Stimulated activated CD4-positive, alpha-beta T cell treated with anti-CD3 and anti-CD28 coated beads, Interleukin-1b, Interleukin-23, amount 100 ng/mL, for 1 hour (primary cell): ENCODE measurements at places on chromosomes 13 and 19.

DNA sequence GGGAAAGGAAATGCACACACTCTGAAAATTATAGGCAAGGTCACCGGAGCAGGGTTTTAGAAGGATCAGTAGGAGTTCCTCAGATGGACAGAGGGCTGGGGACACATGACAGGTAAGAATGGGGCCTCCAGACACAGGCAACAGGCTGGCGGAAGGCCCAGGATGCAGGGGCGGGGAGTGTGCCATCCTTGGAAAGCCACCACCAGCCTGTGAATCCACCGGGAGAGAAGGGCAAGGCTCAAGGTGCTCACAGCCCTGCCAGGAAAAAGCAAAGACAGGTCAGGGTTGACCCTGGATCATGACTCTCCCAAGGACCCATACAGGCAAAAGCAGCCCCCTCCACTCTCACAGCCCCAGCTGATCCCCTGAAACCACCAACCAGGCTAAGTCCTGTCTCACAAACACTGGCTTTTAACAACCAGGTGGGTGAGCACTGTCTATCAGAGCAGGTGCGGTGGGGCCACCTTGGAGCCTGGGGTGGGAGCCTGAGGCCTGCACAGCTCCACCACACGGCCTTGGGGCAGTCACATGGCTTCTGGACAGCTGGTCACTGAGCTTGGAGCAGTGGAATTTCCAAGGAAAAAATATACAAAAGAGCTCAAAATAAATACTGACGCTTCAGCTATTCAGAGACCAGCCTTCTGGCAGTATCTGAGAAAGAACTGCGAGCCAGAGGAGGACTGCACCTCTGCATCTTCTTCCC, 35.2 kb upstream of the ISYNA1 start:
- no peak for DNase-seq

- DNase-seq = no peak
Measured at GRCh38 chr13:82867284-82867683, 1015.0 kb downstream of the SLITRK1 start.

- no peak for DNase-seq
Measured at GRCh38 chr19:467554-467953, 6.7 kb upstream of the SHC2 start.

DNA sequence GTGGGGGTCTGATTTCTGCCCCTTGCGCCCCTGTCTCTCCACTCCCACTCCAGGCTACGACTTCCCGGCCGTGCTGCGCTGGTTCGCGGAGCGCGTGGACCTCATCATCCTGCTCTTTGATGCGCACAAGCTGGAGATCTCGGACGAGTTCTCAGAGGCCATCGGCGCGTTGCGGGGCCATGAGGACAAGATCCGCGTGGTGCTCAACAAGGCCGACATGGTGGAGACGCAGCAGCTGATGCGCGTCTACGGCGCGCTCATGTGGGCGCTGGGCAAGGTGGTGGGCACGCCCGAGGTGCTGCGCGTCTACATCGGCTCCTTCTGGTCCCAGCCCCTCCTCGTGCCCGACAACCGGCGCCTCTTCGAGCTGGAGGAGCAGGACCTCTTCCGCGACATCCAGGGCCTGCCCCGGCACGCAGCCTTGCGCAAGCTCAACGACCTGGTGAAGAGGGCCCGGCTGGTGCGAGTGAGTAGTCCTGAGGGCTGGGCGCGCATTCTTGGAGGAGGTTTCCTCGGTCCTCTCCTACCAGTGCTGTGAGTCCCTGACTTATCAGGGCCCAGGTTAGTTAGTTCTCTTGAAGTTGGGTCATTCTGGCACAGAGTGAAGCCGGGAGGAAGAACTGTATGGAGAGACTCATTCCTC, 12.7 kb downstream of the EHD2 start:
- DNase-seq = no peak

- no peak for DNase-seq
Measured at GRCh38 chr19:45716359-45717130, 14.2 kb downstream of the FBXO46 start.

GRCh38 chr19:49387936-49388372, at the start of gene KASH5:
Gene KASH5, plus strand, starts transcription at chr19:49388249. Its CDS starts 2,635 bp downstream, at chr19:49390884.
- DNase-seq = peak; percentile 69

- DNase-seq = no peak
Measured at GRCh38 chr13:39561971-39562370, 41.0 kb downstream of the LHFPL6 start.

GRCh38 chr19:48673436-48674100, 751 bp upstream of the NTN5 start:
- no peak for DNase-seq

DNA sequence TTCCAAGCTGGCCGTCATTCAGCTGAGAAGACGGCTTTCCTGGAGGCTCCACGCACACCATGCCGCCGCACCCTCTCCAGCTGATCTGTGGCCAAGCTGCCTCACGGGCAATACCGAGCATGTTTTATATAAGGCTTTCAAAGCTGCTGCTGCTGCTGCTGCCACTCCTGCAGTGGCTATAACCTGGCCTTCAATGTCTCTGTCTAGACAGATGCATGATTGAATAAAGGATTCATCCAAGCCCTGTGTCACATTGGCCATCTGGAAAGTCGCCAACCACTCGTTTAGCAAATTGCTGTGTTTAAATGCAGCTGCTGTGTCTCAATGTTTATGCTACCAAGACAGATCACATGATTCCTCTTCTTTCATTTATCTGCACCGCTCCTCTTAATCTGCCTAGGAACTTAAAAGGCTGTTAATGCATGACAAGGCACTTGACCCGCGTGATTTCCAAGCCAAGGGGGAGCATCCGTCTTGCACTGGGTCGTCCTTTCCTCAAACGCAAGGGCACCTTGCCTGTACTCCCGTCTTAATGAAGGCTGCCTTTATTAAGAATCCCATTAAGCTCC, 114.3 kb downstream of the TEX26 start:
- no peak for DNase-seq

- no peak for DNase-seq
Measured at GRCh38 chr13:33296793-33297425, 11.4 kb upstream of the STARD13 start.

GRCh38 chr13:50070186-50070585, 54.9 kb downstream of the KCNRG start:
- DNase-seq = no peak

DNA sequence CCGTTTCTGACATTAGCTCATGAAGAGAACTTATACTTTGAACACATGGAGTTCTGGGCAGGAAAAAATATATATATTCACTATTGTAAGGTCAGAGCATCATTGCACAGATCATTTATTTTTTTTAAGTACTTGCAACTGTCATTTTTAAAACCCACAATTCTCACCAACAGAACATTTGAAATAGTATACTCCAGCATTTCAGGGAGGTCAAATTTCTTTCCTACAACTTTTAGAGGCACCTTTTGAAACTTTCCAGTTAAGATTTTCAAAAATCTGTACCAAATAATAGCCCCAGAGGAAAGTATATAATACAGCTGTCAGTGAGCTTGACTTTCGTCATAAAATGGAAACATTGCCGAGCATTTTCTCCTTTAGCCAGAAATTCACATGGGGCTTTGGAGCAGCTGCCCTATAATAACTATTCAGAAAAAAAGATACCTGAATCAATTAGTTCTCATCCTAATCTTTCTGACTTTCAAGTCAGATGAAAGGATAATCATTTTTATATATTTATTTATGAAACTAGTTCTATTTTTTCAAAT, 10.9 kb downstream of the KCTD12 start:
- no peak for DNase-seq

DNA sequence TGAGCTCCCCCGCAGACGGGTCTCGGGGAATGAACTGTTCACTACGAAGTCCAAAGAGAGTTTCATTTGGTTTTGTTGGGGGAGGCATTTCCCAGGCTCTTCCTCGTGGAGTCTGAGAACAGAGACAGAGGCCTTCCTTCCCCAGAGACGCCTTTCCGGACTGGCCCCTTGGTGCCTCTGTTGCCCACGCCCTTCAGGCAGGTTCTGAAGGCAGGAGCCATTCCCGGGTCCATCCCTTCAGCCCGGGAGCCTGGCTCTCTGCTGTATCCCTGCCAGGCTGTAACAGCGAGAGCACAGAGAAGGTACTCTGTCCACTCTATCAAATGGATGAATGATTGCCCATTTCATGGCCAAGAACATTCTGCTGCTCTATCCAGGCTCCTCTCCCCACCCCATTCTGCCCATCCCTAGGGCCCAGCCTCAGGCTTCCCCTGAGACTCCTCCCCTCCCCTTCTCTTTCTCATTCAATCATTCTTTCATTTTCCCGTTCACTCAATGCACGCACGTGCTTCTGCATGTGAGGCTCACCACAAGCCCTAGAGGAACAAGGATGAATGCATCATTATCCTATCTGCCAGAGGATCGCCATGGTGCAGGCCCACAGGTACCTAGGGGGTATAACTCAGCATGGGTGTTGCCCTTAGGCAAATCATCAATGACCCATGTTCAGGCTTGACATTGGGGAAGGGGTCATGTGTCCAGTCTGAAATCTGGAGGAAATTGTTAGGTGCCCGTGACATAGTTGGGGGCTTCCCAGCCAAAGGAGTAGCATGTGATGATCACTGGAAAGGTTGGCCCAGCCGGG, 298.6 kb downstream of the ZNF536 start:
- DNase-seq = no peak

GRCh38 chr13:94121686-94122085, 357.8 kb downstream of the DCT start:
- no peak for DNase-seq

GRCh38 chr19:34539396-34539795, 57.8 kb downstream of the WTIP start:
- no peak for DNase-seq

DNA sequence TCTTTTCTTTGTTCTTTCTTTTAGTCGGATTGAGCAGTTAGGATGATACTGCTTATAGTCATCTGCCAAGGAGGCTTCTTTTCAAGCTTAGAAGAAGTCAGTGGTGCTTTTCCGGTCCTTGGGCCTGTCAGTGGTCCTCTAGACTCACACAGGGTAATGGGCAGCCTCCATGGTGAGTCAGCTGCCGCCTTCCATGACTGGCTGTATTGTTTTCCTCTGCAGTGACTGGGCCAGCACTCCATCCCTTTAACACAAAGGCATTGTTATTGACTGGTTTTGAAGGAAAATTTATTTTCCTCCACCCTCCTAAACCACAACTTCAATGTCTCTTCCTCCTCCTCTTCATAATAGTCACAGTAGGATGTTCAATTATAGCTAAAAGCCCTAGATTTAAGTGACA, 47.1 kb upstream of the CNMD start:
- no peak for DNase-seq

- DNase-seq = no peak
Measured at GRCh38 chr19:16890461-16891184, 1.8 kb downstream of the F2RL3 start.

- no peak for DNase-seq
Measured at GRCh38 chr13:32837307-32837972, 178.8 kb upstream of the KL start.

DNA sequence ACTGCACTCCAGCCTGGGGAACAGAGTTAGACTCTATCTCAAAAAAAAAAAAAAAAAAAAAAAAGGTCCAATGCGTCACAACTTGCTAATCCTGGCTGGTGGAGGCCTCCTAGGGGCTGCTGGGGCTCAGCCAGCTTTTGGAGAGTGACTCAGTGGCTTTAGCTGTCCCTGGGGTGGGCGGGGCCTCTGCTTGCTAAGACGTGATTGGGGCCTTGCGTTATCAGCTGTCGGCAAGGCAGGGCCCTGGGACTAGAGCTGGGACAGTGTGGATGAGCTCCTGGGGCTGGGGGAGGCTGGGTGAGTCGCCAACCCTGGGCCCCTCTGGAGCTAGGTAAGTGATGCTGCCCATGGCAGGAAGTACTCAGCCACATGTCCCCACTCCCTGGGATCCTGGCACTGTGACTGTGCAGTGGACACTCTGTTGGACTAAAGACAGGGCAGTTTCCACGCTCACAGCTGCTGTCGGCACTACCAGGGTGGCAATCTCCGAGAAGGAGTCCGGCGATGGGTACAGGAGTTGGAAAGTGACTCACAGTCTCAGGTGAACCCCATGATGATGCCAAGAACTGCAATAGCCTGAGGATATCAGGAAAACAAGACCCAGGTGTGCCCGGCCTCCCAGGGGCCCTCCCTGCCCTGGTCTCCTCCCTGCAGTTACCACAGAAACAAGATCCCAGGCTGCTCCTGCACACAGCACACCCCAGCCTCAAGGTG, 32.2 kb downstream of the F2RL3 start:
- DNase-seq = no peak

DNA sequence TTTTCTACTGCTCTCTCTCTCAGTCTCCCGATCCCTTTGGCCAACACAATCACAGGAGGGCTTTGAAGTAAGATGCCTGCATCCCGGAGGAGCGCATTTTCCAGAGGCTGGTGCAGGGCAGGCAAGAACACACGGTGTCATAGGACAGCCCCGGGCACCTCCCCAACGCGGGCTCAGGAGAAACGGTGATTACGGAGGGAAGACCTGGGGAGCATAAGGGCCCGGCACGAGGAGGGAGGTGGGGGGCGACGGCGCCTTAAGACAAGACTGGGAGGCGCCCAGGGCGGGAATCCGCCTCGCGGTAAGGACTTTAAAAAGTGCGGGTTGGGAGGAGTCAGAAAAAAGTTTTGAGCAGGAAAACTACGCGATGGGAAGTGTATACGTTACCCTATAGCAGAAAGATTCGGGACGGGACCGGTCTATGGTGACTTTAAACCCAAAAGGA, 18.7 kb upstream of the ZNF888 start:
- DNase-seq = no peak

- no peak for DNase-seq
Measured at GRCh38 chr13:105365831-105366230, 1169.6 kb downstream of the EFNB2 start.

DNA sequence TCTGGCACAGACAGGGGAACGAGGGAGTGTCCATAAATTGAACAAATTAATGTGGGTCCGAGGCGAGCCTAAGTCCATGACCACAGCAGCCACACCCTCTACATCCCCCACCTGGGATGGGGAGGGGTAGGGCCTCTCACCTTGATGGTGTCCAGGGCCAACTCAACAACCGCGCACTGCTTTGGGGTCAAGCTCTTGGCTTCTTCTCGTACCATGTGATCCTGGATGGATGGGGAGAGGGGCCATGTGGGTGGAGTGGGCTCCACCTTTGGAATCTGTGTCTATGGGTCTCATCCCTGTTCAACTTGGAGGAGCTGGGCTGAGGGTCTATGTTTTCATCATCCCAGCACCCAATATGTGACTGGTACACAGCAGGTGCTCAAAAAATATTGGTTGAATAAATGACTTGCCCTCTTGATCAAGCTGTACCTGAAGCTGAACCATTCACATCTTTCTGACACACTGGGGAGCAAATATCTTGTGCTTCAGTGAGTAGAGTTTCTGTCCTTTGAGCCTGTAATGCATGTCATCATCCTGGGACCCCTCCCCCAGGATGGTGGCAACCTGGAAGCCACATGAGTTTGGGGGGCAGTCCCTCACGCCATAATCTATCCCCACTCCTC, 62.9 kb downstream of the COLGALT1 start:
- DNase-seq = no peak

GRCh38 chr19:3457528-3458228, 22.6 kb downstream of the SMIM24 start:
- no peak for DNase-seq

GRCh38 chr13:29925457-29926097, 75.2 kb upstream of the UBL3 start:
- DNase-seq = no peak

GRCh38 chr19:2578901-2579677, 103.2 kb downstream of the GADD45B start:
- DNase-seq = no peak

GRCh38 chr19:24059563-24060295, 27.3 kb upstream of the ZNF254 start:
- DNase-seq = no peak
